8988T (cell line): ENCODE measurements at places on chromosomes 2 and 18.

DNA sequence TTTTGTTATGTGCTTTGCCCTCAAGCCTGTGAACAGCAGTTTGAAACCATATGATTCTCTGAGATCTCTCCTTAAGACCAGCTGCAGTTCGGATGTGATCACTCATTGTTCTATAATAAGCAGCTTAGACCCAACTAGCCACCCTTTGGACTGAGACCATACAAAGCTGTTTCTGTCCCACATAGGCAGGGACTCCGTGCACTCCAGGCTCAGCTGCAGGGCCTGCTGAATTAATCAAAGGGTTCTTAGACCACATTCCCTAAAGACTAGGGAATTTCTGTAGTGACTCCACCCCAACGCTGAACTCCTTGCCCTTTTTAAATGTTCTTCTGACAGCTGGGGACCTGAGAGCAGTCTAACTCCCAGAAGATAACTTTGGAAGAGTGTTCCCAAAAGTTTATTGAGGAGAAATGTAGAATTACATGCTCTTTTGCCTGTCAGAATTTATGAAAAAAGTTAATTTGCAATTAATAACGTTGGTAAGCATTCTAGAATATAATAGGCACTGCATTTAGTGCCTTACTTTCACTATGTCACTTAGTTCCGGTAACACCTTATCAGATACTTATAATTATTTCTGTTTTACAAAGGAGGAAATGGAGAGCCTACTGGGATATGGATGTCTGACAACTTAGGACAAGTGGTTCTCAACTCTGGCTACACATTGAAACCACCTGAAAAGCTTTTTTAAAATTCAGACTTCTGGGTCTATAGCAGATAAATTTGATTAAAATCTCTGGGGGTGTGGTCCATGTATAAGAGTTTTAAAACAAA is 42.3 kb downstream of the GULP1 start:
- no peak for DNase-seq

DNA sequence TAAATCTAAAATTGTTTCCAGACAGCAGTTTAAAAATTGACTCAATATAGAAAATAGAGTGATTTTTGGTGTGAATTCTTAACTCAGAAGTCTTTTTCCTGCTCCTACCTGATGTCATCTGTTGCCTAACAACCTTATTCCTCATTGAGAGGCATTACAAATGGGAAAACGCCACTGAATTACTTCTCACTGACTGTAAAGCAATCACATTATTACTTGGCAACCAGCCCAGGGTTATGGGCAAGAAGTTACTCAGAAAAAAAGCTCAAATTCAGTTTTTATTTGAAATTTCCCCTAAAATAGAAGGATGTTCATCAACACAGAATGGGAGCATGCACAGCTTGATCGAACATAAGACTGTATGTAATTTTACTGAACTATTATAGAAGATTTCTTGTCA is 201.8 kb upstream of the GULP1 start:
- DNase-seq = no peak

GRCh38 chr2:25854613-25855012 is 23.7 kb downstream of the ASXL2 start:
- no peak for DNase-seq

- no peak for DNase-seq
Measured at GRCh38 chr2:27150639-27151230, 1.9 kb downstream of the TCF23 start.

GRCh38 chr2:167132066-167132465 is 243.8 kb downstream of the XIRP2 start:
- DNase-seq = no peak

DNA sequence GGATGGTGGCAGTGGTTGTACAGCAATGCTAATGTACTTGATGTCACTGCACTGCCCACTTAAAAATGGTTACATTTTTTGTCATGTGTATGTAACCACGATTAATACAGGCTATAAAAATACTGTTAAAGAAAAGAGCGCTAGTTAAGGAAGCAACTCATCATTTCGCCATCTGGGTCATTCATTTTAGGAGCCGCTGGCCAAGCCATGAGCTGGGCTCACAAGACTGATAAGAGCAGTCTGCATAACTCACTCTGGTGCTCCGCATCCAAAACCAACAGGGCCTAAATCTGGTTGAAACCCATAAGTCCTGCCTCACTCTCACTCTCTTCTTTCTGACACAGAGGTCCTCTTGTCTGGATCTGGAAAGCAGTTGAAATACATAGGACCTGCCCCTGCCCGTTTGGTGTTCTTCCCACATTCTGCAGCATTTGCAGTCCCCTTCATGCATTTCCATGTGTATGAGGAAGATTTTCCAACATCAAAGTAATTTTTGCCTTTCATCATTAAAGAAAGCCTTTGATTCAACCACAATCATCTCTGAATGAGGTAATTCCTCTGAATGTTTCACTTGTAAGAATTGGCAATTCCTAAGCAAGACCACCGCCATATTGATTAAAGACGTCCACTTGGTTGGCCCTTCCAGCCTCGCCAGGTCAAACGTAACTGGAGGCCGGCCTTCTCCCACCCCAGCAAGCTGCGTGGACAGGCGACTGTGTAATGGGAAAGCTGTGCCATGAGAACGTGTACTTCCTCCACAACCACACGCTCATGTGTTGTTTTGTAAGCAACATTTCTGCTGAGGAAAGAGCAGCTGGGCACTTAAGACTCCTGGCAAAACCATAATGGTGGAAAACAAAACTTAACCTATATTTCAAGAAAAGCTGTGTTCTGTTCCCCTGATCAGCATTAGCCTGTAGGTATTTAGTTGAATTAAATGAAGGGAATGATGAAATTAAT is 112.2 kb downstream of the VAPA start:
- DNase-seq = no peak

DNA sequence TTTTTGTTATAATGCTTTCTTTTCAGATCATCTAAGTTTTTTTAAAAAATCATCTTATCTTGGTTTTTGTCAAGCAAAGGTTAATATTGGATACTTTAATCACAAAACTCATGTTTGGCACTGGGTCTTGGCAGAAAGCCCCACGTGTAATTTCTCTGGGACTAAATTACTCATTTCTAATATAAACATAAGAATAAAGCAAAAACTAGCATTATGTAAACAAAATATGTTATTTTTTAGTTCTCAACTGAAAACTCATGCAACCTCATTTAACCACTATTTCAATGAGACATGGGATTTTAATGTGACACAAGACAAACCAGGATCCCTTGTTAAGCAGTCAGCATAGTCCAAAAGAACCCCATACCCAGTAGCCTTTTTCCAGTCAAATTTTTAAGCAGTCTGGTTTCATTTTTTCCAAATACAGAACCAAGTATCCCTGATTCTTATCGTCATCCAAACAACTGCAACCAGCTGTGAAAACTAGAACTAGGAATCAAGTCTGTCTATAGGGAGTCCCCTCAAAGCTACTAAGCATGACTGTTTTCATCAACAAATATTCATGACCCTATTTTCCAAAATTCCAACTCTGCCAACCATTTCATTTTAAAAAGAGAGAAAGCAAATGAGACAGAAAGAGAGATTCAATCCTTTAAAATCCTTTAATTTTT is 27.1 kb downstream of the PID1 start:
- no peak for DNase-seq

- DNase-seq = no peak
Measured at GRCh38 chr2:168480825-168481585, 24.9 kb downstream of the CERS6 start.

DNA sequence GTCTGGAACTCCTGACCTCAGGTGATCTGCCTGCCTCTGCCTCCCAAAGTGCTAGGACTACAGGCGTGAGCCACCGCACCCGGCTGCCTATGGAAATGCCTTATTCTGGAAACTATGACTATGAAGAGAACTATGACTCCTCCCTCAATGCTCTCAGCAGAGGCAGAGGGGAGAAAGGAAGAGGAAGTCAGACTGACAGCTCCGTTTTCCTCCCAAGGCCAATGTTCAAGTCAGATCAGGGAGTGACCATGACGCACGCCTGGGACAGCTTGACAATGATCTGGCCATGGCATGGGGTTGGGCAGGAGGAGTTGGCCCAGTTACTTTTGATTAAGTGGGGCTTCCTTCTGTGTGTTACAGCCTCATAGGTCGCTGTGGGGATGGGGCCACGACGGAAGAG is 44.3 kb upstream of the MRPL33 start:
- DNase-seq = no peak

GRCh38 chr2:25410370-25410769 is 68.6 kb upstream of the DNMT3A start:
- DNase-seq = no peak

DNA sequence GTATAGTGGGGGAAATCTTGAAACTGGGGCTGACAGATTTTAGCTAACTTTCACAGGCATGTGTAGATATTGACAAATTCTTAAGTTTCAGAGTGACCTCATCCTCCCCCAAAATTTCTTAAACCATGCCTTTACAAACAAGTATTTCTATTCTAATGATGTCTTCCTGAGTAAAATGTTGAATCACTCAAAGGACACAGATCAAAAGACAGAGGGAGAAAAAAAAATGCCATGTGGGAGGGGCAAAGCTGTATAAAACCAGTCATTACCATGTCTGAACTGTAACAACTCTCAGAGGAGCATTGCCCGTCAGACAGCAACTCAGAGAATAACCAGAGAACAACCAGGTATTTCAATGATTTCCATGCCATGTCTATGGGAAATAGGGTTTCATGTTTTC is at the start of gene SERPINB2:
TSS of gene SERPINB2 (plus strand) at position 282 of the 400 bp plus-strand sequence. CDS start 3,740 bp downstream, outside the sequence.
- DNase-seq = no peak

DNA sequence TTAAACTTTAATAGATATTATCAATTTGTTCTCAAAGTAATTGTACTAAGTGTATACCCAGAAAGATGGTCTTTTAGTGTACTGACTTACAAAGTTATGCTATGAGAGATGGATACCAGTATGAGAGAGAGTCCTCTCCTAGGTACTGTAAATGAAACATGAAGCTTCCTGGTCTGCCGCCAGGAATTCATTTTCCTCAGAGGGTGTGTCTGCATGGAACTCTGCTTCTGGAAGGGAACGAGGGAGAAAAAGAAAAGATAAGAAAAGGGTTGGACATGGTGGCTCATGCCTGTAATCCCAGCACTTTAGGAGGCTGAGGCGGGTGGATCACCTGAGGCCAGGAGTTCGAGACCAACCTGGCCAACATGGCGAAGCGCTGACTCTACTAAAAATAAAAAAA is 2.2 kb upstream of the SSB start:
- no peak for DNase-seq

DNA sequence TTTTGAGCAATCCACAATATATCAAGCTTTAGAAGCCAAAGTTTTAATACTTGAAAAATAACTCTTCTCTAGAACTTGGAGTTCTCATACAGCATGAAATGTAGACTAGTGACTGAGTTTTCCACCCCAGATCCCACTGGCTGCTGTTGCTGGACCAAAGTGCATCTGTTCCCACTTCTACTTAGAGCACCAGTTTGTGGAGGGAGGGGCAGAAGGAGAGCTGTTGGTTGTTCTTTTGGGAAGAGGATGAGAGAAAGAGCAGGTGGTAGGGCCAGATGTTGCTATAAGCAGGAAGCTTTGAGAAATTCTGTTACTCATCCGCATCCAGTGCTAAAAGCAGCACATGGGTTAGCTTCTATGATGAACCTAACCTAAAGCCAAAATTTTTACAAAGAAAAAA is 59.0 kb downstream of the MBD2 start:
- DNase-seq = no peak

- no peak for DNase-seq
Measured at GRCh38 chr2:180678625-180678972, 301.8 kb upstream of the UBE2E3 start.

DNA sequence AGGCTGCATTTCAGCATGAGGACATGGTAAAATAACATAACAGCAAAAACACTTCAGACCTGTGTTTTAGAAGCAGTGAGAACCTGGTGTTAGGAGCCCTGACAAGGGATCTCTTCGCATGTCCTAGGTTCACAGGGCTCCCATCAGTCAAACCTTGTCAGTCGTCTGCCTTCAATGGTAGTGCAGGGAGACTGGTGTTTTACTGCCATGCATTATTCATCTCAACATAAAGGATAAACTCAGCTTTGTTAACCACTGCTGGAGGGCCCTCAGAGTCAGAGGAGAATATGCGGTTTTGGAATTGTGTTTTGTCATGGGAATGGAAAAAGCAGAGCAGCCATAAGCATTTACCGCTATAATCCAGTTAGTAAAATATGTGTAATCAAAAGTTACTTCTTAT is 275.9 kb upstream of the GCFC2 start:
- no peak for DNase-seq

GRCh38 chr2:161139098-161139987 is 20.9 kb upstream of the TANK start:
- no peak for DNase-seq

GRCh38 chr2:238456449-238456848 is 29.7 kb downstream of the ASB1 start:
- DNase-seq = no peak

- no peak for DNase-seq
Measured at GRCh38 chr18:22613058-22613690, 195.5 kb upstream of the CTAGE1 start.
